ENCODE measurements at places on chromosomes 16 and 17.

DNA sequence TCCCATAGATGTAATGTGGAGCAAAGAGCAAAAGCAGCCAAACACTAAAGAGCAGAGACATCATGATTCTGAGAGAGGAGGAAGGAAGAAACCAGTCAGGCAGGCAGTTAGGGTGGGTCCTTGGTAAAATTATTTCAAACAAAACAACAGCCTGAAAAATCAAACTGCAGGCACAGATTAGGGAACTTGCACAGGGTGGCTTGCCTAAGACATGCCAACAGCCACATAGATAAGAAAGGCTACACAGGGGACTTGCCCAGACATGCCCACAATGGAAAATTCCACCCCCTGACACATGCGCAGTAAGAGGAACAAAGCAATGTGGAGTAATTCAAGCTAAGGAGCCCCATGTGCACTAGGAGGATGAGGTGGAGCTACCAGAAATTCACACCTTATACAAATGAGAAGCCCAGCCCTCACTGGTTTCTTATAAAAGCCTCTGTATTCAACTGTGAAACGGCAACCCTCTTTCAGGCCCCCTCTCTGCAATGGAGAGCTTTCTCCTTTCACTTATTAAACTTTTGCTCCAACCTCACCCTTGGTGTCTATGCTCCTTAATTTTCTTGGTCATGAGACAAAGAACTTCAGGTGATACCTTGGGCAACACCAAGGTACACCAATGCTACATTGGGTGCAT, 7.3 kb upstream of the GAS7 start:
- no peak for DNase-seq

- no peak for DNase-seq
Measured at GRCh38 chr17:50396261-50397110, 837 bp downstream of the LRRC59 start.

DNA sequence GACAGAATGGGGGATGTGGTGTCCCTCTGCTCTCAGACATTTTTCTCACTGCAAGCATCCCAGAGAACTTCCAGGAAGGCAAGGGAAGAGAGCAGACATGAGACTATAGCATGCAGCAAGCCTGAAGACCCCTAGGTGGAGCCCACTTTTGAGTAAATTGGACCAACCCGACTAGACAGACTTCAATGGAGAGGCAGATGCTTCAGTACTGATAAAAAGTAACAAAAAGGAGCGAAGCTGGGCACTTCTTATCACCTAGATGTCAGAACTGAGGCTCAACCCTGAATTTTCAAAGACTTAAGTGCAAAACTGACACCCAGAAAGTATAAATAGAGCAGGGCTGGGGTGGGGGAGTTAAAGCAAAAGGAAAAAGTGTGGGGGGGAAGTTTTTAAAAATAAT, 130.8 kb downstream of the PMP22 start:
- no peak for DNase-seq

GRCh38 chr16:85860413-85861094, 38.4 kb upstream of the IRF8 start:
- no peak for DNase-seq

Data from NCI-H1048 (cell line).